Hippocampal formation (tissue), 2 donors: ENCODE measurements at places on chromosomes 2 and 18.

DNA sequence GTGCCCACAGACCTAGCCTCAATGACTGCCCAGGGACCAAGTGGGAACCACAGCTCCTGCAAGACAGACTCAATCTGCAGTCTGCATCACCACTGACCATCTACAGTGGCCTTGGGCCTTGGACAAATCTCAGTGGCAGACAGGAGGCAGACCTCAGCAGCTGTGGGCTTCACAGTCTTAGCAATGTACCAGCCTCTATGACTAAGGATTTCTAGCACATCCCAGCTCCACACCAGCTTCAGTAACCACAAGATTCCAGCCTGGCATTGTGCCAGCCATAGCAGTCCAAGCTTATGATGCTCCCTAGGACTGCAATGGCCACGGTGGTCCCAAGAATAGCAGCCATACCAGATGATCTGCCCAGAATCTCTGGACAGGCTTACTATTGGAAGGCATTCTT lies 19.6 kb upstream of the WDR75 start:
- no peak for DNase-seq

GRCh38 chr2:193377789-193378188 lies 1183.1 kb upstream of the TMEFF2 start:
- DNase-seq, result no peak

DNA sequence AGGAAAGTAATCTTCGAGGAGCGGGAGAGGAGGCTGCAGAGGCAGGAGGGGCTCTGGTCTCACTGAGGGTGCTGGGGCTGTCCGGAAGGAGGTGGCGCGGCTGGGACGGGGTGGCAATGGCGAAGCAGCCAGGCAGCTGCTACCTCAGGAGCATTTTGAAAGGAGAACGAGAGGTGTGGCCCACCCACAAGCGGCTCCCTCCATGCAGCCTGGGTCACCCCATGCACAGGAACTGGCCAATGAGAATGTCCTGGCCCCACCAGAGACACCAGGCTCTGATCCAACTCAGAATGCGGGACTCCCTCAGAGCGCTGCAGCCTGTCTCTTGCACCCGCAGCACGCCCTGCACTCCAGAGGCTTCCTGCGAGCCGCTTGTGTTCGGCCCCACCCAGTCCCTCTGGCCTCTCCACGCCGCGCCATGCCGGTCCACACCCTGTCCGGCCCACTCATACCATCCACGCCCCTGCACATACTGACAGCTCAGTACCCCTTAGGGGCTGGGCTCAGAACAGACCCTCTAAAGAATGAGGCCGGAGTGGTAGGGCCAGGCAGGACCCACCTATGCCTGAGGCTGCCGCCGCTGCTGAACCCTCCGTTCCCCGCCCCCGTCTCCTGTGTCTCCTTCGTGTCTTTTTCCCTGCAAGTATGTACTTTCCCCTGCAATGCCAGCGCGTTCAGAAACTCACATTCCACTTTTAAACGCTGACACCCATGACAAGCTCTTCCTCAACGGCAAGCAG lies 6.4 kb upstream of the BOK start:
- DNase-seq, result no peak

DNA sequence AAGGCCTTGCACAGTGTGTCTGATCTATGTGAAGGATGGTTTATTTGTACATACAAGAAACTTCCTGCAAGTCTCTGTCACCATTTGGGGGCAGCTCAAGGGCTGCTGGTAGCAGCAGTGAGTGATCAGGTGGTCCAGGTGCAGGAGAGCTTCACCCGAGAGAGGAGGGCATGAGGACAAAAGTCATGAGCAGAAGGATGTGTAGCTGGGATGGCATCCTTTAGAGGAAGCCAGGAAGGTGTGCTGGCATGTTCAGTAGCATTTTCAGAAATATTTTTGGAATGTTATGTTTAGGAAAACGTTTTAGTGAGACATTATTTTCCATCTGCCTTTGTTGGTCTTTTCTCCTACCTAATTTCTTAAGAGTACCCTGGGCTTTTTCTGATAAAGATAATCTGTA lies 31.9 kb downstream of the VWA3B start:
- DNase-seq, result no peak

GRCh38 chr18:59873641-59874040 lies 26.2 kb upstream of the PMAIP1 start:
- no peak for DNase-seq
